MG63 (cell line): ENCODE measurements at places on chromosomes 6 and 20. TPM values are rescaled to one million over a fixed set of nuclear protein-coding genes. Genes with fewer than 3 reads are reported as not detected.

The KCNB1 gene
- total RNA-seq: 6.5 and 7.0 TPM in 2 replicates

The GSTA1 gene
- total RNA-seq: 2.2 TPM in 2 replicates

The F13A1 gene
- not detected in 2 replicates for total RNA-seq

The CYP39A1 gene
- 0.10 TPM in 1 of 2 replicates, not detected in the other for total RNA-seq

The HAO1 gene
- not detected in 2 replicates for total RNA-seq

The FGD2 gene
- total RNA-seq: 0.33 TPM in 1 of 2 replicates, not detected in the other

The GLP1R gene
- not detected in 2 replicates for total RNA-seq

The AKAP12 gene
- total RNA-seq: 5.7 and 7.9 TPM in 2 replicates

DNA sequence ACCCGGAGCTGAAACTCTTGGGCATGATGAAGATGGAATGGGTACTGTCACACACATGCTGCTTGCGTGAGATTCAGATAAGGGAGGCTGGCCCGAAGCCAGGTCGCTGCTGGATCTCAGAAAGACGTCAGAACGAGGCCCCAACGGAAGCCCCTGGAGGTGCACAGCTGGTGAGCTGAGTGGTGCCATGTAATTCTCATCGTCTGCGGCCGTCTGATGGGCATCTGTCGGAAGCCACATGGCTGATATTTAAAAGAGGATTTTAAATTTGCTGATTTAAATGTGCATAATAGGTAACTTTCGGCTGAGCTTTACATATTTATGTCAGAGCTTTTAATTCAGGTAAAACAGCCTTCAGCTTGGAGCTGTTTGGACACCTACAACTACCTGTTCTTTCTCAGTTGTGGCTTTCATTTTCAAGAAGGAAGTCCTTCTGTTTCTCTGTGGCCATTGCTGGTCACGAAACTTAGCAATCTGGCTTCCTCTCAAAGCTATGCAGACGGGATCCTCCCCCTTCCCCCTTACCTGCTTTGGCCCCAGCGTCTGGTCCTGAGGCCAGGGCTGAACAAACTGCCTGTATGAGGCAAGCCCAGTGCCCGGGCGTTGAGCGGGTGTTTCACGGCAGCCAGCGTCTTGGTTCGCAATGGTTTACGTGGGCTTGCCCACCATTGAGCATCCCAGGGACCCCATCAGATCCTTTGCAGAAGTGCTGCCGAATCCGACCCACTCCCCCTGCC is 9.2 kb downstream of the SLCO4A1 start:
- no peak for DNase-seq

GRCh38 chr6:44666324-44666723 is 278.8 kb downstream of the CDC5L start:
- DNase-seq: no peak

- DNase-seq: no peak
Observed at GRCh38 chr6:119764927-119765681, 415.5 kb upstream of the MAN1A1 start.

- peak; percentile 13 for DNase-seq
Observed at GRCh38 chr20:48047447-48047846, 262.2 kb upstream of the SULF2 start.

DNA sequence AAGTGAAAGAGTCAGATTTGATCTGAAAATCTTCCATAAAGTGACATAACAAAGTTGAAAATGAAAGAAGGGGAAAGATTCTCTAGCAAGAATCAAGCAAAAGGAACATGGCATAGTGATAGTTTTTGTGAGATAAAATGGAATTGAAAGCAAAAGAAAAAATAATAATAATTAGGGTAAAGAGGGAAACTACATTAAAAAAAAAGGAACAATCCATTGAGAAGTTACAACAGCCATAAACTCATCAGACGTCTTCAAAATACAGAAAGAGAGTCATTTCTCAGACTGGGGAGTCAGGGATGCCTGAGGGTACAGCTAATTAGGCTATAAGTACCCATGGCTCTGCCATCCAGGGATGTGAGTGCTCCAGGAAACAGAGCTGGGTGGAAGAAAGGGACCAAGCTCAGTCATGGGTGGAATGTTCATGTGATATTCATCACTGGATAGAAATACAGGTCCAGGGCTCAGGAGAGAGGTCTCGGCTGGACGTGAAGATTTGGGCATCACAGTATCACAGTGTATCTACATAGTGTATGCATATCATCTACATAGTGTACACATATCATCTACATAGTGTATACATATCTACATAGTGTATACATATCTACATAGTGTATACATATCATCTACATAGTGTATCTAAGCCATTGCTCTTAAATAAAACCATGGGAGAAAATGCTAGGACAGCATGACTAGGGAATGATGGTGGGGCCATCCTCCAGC is 29.4 kb downstream of the DUSP22 start:
- DNase-seq: no peak

DNA sequence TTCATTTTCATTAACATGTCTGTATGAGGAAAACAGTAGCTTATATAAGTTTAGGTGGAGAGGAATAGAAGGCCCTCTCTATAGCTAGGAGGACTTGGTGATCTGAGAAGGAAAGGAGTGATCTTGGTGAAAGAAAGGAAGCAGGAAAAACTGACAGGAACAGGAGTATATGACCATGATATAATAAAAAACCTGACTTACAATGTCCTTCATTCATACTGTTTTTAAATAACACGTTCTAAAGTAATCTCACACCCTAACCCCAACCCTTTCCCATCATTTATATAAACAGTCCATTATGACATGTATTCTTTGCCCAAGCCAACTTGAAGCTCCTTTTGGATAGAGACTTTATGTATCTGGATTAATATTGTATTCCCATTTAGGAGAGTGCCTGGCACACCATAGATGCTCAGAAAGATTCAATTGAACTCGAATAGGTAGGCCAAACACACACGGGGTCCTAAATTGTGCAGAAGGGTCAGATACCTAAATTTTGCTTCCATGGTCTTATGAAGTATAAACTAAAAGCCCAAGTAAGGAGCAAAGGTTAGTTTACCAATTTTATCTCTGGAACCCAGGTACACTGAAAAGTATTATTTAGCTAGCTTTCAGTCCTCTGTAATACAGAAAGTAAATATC is 75.9 kb downstream of the OR2B2 start:
- no peak for DNase-seq

GRCh38 chr6:134544737-134545136 is 226.8 kb upstream of the SGK1 start:
- no peak for DNase-seq

DNA sequence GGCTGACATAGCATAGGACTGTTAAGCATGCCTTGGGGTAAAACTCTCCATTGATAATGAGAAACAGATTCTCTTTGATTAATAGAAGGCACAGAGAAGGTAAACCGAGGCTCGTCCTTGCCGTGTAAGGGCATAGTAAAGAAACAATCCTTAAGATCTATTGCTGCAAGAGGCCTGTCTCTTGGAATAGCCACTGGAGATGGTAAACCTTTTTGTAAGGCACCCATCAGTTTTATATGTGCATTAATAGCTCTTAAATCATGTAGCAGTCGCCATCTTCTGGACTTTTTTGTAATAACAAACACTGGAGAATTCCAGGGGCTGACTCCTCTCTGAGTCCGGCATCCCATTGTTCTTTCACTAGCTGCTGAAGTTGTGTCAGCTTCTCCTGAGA is 8.4 kb upstream of the ABHD12 start:
- no peak for DNase-seq

GRCh38 chr20:49915380-49916145 is at the start of gene SPATA2:
Gene SPATA2 (minus strand): TSS chr20:49915529. CDS start chr20:49908490, 7,039 bp downstream.
- peak; percentile 97 for DNase-seq

DNA sequence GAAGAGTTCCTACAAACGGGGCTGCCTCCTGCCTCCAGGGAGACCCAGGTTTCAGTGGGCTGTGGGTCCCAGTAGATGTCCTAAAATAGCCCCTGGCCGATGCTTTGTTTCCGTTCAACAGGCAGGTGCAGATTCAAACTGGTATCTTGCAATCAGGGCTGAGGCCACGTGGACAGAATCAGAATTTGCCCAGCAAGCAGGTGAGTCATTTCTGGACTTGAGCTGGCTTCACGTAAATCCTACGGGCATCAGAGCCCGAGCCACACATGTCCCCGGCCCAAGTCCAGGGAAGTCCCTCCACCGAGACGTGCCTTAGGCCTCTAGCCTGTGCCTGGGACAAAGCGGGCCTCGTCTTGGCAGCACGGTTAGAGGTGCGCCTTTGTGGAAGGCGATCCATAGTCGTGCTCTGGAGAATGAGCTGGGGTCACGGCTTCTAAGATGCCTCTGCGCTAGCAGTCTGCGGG is 101.6 kb upstream of the FRMD1 start:
- DNase-seq: no peak

- DNase-seq: no peak
Observed at GRCh38 chr6:62492192-62492822, 206.3 kb upstream of the KHDRBS2 start.

DNA sequence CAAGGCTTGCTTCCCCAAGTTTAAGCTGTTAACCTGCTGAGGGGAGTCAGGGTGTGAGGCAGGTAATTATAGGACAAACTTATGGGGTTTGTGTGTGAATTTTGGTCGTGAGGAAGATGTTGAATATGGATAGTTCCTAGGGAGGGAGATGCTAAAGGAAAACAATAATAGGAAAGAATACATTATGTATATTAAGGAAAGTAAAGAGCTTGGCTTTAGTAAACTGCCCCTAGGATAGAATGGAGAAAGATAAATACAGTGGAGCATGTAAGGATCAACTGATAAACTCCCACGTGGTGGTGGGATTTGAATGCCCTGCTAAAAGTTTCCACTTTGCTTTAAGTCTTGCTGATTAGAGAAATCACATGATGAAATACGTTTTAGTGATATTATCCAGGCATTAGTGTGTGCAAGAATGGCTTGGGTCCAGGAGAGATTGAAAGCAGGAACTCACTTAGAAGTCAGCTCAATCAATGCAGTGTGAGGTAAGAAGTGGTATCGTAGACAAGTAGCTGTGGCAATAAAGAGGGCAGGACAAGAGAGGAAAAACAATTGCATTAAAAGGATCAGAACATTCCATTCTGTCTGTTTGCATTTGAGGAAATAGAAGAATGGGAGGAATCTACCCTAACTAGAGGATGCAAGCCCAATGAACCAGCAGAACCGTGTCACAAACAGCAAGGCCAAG is 52.5 kb downstream of the RPS12 start:
- no peak for DNase-seq

GRCh38 chr20:4812641-4813075 is 90.9 kb downstream of the PRND start:
- DNase-seq: no peak

GRCh38 chr6:162373192-162373591 is 354.4 kb downstream of the PRKN start:
- no peak for DNase-seq

GRCh38 chr6:151119823-151120524 is 119.8 kb upstream of the AKAP12 start:
- DNase-seq: no peak

- no peak for DNase-seq
Observed at GRCh38 chr6:142799639-142800038, 145.3 kb downstream of the HIVEP2 start.

GRCh38 chr6:44444853-44445252 is 57.3 kb downstream of the CDC5L start:
- no peak for DNase-seq

DNA sequence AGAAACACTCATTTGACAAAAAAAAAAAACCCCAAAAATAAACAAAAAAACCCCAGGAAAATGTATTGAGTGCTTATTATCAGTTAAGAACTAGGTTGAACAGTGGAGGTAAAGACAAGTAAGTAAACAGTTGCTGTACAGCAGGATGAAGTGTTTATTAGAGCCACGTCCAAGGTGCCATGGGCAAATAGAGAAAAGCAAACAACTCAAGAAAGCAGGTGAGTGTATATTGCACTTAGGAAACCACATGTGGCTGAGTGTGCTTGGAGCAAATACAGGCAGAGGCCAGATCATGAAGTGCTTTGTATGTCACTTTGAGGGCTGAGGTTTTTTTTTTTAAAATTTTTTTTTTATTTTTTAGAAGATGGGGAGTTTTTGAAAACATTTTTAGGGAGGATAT is 98.3 kb downstream of the MACROD2 start:
- no peak for DNase-seq

DNA sequence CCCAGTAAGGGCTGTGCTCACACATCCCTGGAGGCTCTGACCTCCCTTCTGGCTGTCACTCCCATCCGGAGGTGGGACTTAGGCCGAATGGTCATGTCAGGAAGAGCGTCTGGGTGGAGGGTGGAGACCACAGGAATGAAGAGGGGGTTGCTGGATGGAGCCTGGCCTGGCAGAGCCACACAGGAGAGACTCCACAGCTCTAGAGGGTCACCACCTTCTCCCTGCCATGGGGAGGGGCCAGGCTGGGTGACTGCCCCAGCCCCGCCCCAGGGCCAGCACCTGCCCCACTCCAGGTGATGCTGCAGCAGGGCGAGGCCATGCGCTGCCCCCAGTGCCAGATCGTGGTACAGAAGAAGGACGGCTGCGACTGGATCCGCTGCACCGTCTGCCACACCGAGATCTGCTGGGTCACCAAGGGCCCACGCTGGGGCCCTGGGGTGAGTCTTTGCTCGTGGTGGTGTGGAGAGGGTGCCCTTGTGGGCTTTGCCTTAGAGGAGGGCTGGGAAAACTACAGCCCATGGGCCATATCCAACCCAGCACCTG is 20.6 kb downstream of the RBCK1 start:
- DNase-seq: no peak

DNA sequence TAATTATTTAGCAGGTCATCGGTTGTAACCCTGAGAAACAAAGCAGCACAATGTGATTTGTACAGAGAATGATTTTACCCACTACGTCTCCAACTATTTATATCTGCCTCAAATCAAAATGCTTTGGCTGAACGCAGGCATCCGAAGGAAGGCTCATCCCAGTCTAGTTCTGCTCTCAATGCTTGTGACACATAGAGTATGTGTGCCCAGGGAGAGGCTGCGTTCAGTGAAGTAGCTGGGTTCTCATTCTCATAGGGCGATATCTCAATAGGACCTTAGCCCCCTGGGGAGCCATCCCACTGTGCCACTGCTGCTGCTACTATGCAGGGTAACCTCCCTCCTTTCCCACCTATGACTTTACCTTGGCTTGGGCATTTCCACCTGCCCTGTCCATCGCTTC is 407 bp downstream of the GABRR2 start:
- DNase-seq: no peak

GRCh38 chr6:132598473-132598872 is 8.9 kb upstream of the TAAR5 start:
- peak; percentile 7 for DNase-seq

DNA sequence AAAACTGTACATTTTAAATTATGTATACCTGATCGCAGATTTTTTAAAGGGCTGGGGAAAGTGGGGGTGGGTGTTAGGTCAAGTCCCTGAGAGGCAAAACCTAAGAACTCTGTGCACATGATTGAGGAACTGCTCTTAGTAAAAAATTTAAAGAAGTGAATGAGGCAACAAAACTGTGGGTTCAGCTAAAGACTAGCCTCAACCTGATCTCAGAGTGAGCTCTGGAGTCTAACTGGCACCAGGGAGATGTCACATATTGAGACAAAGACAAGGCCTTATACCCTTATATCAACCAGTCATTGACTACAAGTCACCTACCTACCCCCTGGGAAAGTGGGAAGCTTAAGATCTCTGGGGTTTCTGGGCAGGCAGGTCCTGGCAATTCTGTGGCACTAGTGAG is 27.4 kb upstream of the RUNX2 start:
- DNase-seq: no peak

- DNase-seq: peak; percentile 56
Observed at GRCh38 chr6:44564906-44565524, 177.5 kb downstream of the CDC5L start.
